ENCODE measurements at places on chromosomes 13 and 19.

GRCh38 chr19:4112367-4112766 lies 11.6 kb downstream of the MAP2K2 start:
- DNase-seq, result no peak

DNA sequence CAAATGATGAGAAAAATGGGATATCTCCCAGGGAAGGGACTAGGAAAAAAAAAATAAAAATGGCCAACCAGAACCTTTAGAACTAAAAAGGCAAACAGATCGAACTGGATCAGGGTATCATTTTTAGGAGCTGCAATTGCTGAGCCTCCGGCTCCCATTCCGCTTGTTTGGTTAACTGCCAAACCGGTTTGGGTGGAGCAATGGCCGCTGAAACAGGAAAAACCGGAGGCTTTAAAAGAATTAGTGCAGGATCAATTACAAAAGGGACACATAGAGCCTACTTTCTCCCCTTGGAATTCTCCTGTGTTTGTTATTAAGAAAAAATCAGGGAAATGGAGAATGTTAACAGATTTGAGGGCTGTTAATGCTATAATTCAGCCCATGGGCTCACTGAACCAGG lies 12.7 kb upstream of the ZNF443 start:
- no peak for DNase-seq

- DNase-seq, result no peak
Observed at GRCh38 chr19:28386066-28386465, 826.9 kb downstream of the UQCRFS1 start.

DNA sequence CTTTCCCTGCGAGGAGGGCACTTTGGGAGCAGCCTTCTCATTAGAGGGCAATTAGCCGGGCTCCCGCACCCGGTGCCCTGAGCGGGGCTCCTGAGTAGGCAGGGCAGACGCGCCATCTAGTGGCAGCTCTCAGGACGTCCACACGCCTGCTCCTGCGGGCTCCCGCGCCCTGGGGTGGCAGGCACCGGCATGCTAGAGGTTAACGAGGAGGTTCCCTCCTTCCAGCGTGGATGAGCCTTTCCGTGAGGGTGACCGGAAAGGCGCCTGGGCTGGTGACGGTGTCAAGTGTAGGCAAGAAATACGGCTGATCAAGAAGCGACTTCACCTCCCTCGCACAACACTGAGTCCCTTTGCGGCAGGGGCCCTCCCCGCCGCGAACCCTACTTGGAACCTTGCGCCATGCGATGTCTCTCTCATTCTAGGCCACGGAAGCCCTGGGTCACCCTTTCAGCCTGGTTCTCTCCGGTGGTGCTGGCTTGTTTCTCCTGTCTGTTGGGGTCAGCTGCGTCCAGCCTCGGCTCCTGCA lies 67.7 kb downstream of the ALOX5AP start:
- no peak for DNase-seq

GRCh38 chr19:2455851-2456570 lies 748 bp downstream of the LMNB2 start:
- DNase-seq, result peak; percentile 89

GRCh38 chr19:29665826-29666577 lies 741 bp downstream of the PLEKHF1 start:
- DNase-seq, result no peak
